Stimulated activated CD8-positive, alpha-beta memory T cell treated with anti-CD3 and anti-CD28 coated beads, Interleukin-2, amount 100 ng/mL, for 48 hours (primary cell): ENCODE measurements at places on chromosomes 3 and 15.

DNA sequence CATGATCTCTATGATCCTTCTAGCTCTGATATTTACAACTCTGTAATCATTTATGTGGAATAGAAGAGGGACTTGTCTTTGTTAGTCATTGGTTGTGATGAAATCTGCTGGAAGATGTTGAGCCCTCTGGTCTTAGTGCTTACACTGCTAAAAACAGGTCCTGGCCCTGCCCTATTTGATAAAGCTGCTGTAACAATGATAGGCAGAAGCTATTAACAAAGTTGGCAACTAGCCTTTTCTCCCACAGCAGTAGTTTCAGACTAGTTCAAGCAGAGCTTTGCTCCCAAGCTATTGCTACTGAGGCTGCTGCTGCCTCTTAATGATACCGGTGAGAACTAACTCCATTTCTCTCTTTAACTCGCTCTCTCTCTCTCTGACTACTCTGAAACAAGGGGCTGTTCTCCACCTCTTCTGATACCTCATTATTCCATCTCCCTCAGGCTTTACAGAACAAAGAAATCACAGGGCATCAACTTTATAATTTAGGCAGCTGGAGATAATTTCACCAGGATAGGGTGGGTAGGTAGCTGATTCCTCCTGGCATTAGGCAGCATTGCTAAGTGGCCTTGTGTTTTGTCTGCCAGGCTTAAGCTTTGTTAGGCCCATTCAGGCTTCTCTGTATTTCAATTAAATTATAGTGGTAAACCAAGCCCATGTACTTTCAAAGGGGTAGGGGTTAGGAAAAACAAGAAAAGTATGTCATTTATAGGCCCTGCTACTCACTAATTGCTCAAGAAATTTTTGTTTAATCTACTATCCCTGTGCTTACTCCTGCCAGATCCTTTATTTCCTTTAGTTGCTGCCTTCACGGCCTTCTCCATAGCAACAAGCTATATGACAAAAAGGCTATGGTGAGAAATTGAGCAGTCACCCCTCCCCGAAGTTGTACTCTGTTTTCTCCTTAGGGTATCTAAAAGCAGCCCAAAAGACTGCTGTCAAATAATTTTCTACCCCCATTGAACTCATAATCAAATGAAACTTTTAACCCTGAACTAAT lies 139.6 kb downstream of the RBPMS2 start:
- DNase-seq: no peak

DNA sequence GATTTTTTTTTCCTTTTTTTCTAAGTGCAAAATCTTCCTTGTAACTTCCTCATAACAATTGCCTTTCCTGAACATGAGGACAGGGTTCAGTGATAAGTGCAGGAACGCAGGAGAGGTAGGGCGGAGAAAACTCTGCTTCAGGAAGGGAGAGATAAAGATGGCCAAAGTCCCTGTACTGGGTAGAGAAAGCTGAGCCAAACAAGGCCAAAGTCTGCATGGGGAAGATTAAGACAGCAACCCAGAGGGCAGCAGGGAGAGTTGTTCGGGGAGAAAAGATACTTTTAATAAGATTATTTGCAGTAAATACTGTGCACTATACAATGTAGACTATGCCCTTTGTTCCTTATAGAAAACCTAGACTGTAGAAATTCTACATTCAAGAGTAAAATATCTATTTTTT lies 55.4 kb upstream of the LRRFIP2 start:
- DNase-seq: no peak

- DNase-seq: no peak
These were observed 16.1 kb downstream of the SLC28A2 start for GRCh38 chr15:45268135-45268534.

GRCh38 chr3:16923112-16923511 lies 38.4 kb downstream of the PLCL2 start:
- no peak for DNase-seq

DNA sequence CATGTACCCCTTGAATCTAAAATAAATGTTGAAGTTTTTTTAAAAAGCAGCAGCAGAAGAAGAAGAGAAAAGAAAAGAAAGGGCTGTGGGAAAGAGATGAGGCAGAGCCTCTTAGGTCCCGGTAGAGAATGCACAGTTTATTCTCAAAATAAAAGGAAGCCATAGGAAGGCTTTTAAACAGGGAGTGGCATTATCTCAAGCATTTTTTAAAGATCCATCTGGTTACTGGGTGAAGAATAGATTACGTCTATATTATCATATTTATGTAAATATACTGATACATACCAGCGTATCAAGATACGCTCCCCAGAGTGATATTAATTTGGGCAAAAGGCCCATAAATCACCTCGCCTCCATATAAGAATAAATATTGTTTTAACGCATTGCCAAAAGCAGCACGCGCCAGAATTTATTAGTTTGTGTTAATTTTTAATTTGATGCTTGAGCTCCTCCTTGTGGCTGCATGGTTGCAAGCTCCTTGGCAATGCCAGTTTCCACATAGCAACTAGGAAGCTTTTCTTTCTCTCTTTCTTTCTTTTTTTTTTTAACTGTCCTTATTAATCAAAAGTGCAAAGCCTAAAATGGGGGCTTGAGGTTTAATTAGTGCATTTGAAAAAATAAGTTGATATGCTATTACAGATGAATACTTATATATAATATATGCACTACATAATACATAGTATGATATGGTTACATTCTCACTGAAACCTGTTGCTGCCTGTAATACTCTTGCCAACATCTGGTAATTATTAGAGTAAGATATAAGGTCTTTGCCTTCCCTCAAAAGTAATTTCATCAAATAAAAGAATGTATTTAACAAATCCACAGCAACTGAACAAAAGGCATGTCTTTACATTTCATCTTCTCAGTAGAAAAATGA lies 242.8 kb upstream of the UBE2E2 start:
- no peak for DNase-seq

DNA sequence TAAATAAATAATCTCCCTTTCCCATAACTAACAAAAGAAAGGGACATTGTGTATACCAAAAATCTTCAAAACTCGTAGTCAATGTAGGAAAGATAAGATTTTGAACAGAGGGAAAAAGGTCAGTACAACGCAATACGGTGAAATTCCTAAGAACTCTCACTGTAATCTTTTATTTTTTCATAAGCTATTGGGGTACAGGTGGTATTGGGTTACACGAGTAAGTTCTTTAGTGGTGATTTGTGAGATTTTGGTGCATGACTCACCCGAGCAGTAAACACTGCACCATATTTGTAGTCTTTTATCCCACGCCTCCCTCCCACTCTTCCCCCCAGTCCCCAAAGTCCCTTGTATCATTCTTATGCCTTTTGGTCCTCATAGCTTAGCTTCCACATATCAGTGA lies 718.0 kb downstream of the TBL1XR1 start:
- no peak for DNase-seq

DNA sequence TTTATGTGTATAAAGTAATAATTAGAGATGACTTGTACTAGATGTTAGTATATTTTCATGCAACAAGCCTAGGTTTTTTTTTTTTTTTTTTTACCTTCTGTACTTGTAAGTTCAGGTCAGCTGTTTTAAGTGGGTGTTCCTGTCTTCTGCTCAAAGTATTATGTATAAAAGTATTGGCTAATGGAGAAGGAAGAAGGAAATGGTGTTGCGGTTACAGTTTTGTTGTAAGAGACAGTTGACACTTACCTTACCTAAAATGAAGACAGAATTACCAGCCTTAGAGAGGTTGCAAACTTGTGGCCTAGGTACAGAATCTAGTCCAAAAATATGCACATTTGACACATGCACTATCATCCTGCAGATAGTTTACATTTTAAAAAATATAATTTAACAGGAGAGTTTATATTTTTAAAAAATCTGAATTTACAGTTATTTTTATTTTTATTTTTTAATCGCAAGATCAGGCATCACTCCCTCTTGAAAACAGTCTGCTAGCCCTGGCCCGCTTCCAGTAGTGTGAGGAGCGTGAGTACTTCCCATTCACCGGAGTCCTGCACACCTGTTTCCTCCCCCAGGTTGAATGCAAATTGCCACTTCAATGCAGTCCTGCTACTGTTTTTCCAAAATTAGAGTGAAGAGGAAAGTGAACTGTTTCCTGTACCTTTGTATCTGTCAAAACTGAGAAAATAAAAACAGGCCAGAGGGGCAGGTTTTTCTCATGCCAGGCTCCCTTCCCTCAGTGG lies 224.3 kb upstream of the SOX2 start:
- DNase-seq: no peak

DNA sequence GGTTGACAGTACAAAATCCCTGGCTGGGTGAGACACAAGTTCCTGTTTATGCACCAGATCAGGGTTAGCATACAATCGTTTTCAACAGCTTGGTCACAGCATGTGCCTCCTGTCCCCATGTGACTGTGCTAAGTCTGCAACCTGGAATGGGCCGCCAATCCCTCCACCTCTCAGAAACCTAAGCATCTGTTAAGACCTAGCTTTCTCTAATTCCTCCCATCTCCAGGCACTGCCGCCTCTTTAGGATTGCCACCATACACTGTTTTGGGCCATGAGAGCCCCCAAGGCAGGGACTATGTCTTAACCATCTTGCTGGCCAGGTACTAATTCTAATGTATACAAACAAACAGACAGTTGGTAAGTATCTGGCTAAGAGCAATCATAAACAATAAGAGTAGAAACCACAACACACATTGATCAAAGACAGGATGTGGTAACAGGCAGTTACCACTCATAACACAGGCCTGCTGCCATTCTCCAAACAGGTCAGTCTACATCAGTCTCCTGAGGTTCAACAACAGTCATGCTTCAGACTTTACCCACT lies 25.6 kb downstream of the SEC22C start:
- DNase-seq: no peak

GRCh38 chr3:193375614-193376013 lies 2.9 kb downstream of the ATP13A5 start:
- DNase-seq: no peak

DNA sequence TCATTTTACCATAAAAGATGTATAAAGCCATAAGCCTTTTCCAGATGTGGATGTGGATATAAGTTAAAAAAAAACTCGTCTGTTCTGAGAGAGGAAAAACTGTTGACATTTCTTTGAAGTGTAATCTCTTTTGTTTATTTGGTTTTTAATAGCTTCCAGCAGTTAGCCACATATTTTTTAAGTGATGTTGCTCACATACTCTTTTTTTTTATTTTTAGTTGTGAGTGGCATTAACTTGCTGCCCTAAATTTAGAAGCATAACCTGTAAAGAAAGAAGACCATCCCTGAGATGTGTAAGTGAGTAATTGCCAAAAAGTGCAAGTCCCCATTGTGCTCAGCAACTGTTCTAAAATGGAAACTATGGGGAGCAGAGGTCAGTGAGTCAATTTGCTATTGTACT lies 415.9 kb upstream of the MDFIC2 start:
- no peak for DNase-seq

DNA sequence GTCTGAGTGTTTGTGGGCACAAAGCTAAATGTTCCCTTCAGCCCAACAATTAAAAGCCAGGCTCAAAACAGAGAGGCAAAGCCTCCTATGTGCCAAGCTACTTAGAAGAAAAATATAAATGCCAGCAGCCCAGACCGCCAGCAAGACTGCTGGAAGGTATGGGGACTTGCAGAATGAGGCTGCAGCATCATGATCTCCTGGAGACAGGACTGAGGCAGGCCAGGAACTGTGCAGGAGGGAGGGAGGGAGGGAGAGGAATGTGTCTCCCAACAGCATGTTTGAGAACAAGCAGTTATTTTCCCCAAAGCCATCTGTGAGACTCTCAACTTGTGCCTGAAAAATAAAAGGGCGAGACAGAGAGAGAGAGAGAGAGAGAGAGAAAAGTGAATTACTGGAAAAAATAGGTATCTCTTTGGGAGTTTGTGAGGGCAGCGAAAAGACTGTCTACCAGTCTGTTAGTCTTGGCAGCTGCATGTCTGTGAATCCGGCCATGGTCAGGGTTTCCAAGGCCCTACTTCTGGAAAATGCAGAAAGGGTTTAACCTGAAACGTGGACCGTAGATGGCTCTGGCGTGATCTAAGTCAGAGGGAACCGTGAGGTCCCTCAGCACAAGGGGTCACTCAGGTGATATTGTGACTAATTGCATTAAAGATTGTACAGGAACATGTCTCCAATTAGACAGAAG lies 139.7 kb upstream of the COL8A1 start:
- no peak for DNase-seq

- DNase-seq: no peak
These were observed 98.1 kb upstream of the ARHGEF3 start for GRCh38 chr3:56899851-56900250.

DNA sequence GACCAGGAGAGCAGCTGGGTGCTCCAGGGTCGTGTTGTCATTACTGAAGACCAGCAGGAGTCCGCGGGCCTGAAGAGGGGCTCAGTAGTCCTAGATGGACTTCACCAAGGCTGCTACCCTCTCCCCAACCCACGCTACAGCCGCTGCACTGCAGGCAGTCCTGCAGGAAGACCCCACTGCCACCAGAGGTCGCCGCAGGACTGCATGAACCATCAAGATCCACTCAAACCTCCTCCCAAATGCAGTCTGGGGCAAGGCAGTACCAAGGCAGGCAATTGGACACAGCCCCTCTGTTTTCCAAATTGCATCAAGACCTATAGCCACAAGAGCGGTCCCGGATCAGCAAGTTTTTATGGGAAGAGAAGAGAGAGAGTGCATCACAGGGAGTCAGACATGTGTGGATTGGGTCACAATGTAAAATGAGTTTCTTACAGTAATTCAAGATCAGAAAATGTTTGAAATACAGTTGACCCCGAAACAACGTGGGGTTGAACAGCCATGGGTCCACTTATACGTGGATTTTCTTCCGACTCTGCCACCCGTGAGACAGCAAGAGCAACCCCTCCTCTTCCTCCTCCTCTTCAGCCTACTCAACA lies 46.7 kb downstream of the DZIP1L start:
- DNase-seq: peak; percentile 72

DNA sequence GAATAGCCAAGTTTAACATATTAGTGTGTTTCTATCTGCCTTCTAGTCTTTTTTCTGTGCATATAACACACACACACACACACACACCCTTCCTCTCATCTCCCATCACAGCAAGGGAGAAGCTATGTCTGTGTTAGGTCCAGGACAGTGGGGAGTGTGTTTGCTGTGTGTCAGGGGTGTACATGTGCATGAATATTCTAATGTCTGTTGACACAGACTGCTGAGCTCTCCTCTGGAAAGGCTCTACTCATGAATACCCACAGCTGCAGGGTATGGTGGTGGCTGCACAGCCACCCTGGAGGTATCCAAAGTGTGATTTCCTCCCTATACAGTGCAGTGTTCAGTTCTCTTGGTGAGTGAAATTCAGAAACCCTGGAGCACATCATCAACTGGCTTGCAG lies 42.9 kb downstream of the ARNT2 start:
- DNase-seq: no peak

- no peak for DNase-seq
These were observed 557.3 kb downstream of the FGF12 start for GRCh38 chr3:192170031-192170430.

- no peak for DNase-seq
These were observed 122.3 kb downstream of the CHRNA7 start for GRCh38 chr15:32152574-32152973.

GRCh38 chr15:34434627-34435305 lies 2.8 kb downstream of the GOLGA8A start:
- no peak for DNase-seq

DNA sequence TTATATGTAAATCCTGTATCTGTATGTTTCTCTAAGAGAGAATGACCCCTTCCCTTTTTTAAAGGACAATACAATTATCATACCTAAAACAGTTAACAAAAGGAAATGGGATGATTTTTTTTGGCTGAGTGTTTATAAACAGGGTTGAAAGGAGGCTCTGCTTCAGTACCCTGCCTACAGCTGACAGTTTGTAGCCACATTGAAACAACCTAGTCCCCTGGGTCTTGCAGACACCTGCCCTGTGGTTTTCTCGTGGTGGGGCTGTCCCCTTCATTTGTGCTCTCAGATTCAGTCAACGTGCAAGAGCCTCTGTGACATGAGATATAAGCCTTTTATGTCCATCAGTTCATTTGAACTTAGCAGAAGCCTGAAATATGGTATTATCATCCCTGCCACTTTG lies 2.3 kb upstream of the HMCES start:
- no peak for DNase-seq
